Activated T-helper 1 cell treated with anti-CD3 and anti-CD28 coated beads, Interleukin-12 subunit alpha, Interleukin-12 subunit beta, Interleukin-2, Interleukin-4 antibody, amounts not matched to agents 30 ng/mL and 10 ng/mL and 1 ng/mL, durations not matched to agents 14 hours and 24 hours and 36 hours (primary cell): ENCODE measurements at places on chromosomes 16 and 17.

DNA sequence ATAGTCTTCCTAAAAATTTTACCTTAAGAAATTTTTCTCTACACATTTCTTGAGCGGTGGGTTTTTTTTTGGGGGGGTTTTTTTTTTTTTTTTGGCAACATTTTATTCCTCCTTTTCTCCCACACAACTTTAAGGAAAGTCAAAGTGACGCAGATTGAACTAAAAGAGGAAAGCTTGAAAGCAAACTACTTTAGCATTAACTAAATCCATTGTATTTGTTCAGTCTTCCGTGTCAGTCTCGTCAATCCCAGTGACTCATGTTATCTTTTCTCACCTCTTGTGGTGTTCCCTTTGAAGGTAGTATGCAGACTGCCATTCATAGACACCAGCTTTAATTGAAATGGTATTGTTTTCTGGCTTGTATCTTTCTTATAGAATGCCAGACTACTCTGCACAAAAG lies 39.3 kb downstream of the TADA2A start:
- no peak for DNase-seq

GRCh38 chr17:34412534-34412933 lies 49.5 kb upstream of the CCL1 start:
- no peak for DNase-seq

GRCh38 chr17:9999919-10000695 lies 95.0 kb upstream of the RCVRN start:
- no peak for DNase-seq

- DNase-seq: no peak
These were observed 201.0 kb upstream of the NLRP1 start for GRCh38 chr17:5785338-5785737.

DNA sequence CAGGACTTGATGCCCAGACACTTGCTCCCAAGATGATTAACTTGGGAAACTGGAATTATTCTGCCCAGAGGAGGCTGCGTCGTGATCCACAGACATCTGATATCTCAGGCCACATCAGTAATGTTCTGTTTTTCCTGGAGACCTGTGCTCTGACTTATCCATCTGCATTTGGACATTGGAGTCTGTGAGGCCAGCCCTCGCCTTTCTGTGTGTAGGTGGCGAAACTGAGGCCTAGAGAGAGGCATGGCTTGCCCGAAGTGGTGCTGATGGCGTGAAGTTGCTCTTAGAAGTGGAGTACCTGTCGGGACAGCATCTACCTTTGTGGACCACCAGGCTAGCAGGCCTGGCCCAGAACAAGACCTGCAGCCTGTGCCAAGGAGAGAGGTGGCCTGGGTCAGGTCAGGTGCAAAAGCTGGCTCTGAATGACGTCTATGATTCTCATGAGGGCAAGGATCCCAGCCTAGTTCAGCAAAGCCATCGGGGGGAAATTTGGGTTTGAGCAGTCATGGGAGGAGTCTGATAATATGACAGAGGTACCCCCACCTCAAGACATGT lies 186.8 kb upstream of the ZNF469 start:
- DNase-seq: no peak

- DNase-seq: no peak
These were observed 63.8 kb downstream of the SMPD3 start for GRCh38 chr16:68384288-68385161.

- DNase-seq: no peak
These were observed 55.7 kb downstream of the TAOK1 start for GRCh38 chr17:29445844-29446243.

DNA sequence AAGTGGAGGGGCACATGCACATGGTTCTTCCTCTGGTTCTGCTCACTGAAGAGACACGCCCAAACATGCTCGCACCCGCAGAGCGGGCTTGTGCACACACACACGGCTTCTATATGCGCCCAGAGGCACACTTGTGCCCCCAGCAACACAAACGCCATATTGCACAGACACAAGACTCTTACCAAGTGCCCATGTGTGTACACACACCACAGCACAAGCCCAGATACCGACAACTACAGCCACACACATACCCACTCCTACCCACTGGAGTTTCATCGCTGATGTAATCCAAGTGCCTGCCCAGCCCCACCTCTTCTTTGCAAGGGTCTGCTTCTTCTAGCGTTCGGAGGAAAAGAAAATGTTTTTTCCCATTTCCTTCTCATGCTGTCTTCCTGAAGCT lies 6.5 kb upstream of the PRR29 start:
- no peak for DNase-seq

DNA sequence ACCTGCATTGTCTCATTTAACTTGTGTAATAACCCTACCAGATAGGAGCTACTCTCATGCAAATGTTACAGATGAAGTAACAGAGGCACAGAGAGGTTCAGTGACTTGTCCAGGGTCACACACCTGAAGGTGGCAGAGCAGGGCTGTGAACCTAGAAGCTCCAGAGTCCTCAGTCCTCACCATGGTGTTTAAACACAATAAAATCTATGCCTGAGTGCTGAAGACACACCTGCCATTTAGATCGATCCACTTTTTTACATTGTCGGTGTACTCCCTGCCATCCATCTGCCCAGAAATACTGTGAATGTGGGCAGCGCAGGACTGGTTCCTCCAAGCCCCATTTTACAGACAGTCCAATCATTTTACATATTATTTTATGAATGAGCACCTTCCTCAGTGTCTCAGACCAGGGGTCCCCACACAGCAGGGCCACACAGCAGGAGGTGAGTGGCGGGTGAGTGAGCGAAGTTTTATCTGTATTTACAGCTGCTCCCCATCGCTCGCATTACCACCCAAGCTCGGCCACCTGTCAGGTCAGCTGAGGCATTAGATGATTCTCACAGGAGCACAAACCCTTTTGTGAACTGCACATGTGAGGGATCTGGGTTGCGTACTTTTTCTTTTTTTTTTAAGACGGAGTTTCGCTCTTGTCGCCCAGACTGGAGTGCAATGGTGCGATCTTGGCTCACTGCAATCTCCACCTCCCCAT lies 5.6 kb downstream of the IL4R start:
- DNase-seq: no peak

GRCh38 chr17:39995438-39995837 lies 14.8 kb downstream of the PSMD3 start:
- no peak for DNase-seq

DNA sequence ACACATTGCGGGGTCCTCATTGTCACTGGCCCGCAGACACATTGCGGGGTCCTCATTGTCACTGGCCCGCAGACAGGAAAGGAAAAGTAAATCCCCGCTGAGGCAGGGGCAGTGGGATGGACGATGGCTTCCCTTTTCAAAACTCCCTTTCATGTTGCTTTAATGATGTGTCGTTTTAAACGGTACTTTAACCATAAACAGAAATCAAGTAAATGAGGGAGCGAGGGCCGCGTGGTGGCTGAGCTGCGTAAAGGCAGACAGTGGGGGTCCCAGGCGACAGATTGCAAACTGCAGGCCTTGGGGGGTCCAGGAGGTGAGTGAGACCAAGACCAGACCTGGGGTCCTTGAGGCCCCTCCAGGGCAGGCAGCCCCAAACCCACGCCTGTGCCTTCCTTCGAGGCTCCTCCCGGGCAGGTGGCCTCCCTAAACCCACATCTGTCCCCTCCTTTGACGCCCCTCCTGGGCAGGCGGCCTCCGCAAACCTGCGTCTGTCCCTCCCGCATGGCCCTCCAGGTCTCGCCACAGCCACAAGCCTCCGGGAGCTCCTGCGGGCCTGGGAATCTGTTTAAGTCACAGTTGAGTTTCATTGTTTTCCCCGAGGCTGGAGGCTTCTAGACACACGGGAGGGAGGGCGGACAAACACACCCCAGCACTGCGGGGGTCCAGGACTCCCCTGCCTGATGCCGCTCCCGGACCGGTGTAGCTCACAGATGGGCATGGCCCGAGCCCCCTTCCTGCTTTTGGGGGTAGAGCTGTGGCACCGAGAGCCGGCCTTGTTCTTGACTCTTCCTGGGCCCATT lies 7.3 kb downstream of the PIEZO1 start:
- no peak for DNase-seq

DNA sequence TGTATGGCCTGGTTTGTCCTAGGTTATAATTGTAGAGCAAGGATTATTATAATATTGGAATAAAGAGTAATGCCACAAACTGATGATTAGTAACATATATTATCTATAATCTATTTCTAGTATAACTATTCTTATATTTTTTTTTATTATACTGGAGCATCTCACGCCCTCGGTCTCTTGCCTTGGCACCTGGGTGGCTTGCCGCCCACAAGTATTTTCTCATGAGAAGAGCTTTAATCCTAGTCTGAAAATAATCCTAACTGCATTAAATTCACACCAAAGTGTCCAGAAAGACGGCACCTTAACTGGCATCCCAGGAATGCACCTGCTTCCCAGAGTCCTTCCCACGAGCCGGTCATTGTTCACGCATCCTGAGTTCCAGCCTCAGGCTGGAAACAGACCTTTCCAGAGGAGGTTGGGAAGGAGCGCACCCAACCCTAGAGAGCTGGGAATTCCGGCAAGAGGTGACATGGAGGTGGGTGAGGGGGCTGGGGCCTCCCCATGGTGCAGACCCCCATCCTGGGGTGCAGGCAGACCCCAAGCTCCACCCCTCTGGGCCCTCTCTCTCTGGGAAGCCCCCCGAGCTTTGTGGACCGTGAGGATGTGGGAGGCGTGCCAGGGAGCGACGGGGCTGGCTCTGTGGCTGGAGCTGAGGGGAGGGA lies 15.9 kb downstream of the CHMP1A start:
- no peak for DNase-seq

GRCh38 chr16:79659344-79659743 lies 58.8 kb upstream of the MAF start:
- DNase-seq: no peak

DNA sequence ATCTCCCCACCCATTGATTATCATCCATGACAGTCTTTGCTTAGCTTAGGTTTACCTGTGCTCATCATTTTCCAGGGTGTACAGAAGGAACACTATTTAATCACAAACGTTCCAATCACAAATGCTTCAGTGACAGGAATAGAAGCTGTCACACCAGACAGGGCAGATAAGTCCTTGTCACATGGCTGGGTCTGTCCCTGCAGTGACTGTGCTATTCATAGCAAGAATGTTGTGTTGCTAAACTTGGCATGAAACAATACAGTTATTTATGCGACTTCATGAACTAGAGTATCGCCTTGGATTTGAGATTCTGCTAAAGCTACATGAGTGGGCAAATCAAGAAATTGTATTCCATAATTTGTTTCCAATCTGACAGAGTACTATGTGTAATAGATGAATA lies 108.4 kb downstream of the CDH13 start:
- no peak for DNase-seq

- DNase-seq: no peak
These were observed 177.7 kb downstream of the MRTFB start for GRCh38 chr16:14248791-14249190.

- no peak for DNase-seq
These were observed 22.6 kb downstream of the SMPD3 start for GRCh38 chr16:68425498-68426346.

DNA sequence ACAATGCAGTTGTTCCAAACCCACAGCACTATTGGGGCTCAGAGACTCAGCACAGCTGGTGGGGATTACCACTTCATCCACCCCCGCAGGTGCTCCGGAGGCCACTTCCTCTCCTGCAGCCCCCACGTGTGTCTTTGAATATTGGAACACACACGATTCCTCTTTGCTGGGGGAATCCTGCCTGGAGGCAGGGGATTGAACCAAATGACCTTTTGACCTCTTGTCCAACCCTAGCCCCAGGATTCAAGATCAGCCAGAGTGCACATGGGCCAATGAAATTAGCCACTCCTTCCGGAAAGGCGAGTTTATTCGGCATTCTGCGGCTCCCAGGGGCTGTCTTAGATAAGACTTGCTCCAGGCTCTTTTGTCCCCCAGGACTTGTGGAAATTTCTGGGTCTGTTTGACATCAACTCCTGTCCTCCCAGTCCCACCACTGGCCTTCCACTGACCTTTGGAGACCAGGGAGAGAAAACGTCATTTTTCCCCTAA lies 350.2 kb downstream of the FOXL1 start:
- DNase-seq: no peak

- DNase-seq: peak; percentile 70
These were observed 13.7 kb downstream of the PITPNC1 start for GRCh38 chr17:67390646-67391361.

DNA sequence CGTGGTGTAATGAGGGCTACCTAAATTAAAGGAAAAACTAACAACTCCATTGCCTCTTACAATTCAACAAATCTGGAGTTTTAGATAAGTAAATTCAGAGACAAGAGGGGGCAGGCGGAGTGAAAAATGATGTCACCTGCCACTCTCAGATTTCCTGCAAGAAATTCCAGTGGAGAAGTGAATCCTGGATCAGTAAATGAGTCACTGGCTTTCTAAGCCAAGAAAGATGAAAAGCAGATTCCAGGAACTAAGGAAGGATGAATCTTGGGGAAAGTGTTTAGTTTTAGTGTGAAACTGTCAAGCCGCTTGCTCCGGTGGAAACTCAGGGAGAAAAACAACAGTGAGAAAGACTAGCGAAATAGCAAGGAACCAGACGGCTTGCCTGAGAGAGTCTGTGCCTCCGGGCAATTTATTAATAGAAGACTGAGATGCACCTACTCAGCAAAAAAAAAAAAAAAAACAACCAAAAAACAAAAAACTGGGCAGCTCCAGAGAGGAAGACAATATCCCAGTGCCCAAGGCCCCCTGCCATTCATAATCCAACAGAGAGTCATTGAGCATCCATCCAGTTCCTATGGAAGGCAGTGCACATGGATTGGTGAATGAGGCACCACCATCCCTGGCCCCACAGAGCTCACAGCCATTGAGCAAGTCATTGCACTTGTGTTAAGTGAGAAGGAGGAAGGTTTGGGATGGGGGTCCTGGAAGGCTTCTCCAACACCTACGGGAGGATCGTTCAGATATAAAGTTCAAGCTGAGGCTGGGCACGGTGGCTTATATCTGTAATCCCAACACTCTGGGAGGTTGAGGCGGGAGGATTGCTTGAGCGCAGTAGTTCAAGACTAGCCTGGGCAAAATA lies 12.1 kb upstream of the RIPOR1 start:
- DNase-seq: no peak

DNA sequence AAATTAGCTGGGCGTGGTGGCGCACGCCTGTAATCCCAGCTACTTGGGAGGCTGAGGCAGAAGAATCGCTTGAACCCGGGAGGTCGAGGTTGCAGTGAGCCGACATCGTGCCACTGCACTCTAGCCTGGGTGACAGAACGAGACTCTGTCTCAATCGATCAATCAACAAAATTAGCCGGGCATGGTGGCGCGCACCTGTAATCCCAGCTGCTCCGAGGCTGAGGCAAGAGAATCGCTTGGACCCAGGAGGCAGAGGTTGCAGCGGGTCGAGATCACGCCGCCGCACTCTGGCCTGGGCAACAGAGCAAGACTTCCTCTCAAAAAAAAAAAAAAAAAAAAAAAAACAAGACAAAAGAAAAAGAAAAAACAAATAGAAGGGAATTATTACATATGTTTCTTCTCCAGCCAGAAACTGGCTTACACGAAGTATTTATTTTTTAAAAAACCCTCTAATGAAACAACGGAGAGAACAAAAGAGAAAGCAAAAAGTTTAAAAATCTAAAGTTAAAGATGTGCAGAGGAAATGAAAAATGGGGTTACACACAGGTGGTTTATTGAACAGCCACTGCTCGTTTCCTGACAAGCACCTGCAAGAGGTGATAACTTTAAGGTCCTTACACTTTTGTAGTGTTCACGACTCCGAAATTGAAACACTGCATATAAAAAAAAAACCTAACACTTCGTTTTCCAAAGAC lies 1.4 kb downstream of the SYNRG start:
- peak; percentile 5 for DNase-seq
